ENCODE measurements at places on chromosomes 7 and 10.

- no peak for DNase-seq
These were observed 122.8 kb upstream of the GDF10 start for GRCh38 chr10:47176903-47177868.

DNA sequence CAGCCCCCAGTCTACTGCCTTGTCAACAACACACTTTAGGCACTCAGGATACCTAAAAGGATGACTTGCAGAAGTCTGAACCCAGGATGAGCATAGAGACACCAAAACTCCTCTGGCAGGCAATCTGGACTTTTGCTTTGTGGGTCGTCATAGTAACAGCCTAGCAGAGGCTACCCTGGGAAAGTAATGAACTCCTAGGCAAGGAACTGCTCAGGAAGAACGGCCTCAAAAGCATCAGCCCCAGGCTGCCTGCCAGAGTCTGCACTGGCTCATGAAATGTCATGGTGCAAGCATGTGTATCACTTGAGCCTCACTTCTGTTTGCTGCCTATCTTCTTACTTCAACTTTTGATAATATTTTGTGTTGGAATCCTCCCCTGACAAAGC is 715.1 kb downstream of the GRID1 start:
- no peak for DNase-seq

DNA sequence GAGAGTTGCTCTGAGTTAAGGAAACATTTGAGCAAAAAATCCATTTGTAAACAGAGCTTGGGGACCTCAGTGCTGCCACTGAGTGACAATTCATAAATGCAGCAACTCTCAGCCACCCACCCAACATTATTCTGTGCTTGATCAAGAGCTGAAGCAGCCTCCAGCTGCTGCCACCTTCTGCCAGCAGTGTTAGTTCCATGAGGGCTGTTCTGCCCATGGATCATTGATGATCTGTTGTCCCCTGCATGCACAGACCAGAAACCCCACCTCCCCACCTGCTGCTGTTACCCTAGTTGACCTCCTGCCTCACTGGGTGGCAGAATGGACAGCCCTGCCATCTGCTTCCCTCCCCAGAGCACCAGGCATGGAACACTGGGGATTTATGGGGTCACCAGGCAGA is 305.4 kb downstream of the KCNMA1 start:
- DNase-seq: no peak

GRCh38 chr10:95792874-95793285 is 36.9 kb downstream of the ENTPD1 start:
- no peak for DNase-seq

GRCh38 chr7:32935558-32935957 is 21.7 kb upstream of the FKBP9 start:
- no peak for DNase-seq

- DNase-seq: no peak
These were observed 97.9 kb upstream of the PTN start for GRCh38 chr7:137441451-137441850.

DNA sequence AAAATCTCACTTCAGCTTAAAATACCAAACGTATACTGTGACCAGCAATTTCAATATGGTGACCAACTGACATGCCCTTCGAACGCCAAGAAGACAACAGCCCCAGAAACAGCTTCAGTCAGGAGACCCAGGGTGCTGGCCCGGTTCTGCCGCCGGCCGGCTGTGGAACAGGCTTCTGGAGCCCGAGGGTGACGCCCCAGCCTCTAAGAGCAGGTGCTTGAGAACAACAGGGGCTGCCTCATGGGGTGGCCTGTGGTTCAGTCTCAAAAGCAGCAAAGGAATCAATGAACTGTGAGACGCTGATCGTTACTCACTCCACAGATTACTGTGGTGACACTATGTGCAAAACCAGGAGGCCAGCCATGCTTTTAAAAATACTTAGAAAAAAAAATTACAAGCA is 17.3 kb downstream of the GPER1 start:
- no peak for DNase-seq

Measured in GM18507 (cell line).